ENCODE measurements at places on chromosomes 6 and 20.

- no peak for DNase-seq
Measured at GRCh38 chr20:41180599-41181333, 43.4 kb downstream of the PLCG1 start.

DNA sequence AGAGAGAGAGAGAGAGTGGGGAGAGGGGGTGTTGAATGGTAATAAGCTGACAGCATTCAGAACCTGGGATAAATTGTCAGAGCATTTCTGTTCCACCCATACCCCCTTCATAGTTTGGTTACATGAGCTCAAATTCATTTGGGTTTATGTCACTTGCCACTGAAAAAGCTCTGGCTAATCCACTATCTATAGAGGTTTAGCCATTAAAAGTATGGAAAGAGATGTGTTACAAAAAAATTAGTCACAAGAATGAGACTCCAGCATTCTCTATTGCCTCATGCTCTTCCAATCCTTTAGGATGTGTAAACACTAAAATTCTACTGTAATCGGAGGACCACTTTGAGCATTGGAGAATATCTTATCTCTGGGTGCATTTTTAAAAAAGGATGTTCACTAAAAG is 297.6 kb upstream of the TCF21 start:
- DNase-seq = no peak

- DNase-seq = no peak
Measured at GRCh38 chr20:11137688-11138087, 463.9 kb upstream of the JAG1 start.

GRCh38 chr20:10802236-10802635 is 128.4 kb upstream of the JAG1 start:
- no peak for DNase-seq

DNA sequence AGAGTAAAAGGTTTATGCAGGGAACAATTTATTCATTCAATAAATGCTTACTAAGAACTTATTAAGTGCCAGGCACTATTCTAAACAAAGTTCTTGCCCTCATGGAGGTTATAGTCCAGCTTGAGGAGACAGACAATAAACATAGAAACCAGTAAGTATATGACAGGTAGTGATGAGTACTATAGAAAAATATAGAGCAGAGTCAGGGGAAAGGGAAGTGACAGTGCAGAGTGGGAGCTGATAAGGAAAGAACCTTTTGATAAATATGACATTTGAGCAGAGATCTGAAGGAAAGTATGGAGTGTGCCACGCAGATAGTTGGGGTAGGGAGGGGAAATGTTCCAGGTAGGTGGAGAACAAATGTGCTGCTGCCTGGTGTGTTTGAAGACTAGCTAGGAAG is 12.1 kb downstream of the ACSS2 start:
- no peak for DNase-seq

- no peak for DNase-seq
Measured at GRCh38 chr20:50198716-50199115, 8.1 kb downstream of the CEBPB start.

- no peak for DNase-seq
Measured at GRCh38 chr6:43911354-43912115, 141.5 kb downstream of the VEGFA start.

GRCh38 chr20:1108437-1108920 is 9.9 kb upstream of the PSMF1 start:
- peak; percentile 58 for DNase-seq

GRCh38 chr20:60078351-60079250 is 120.4 kb downstream of the CDH26 start:
- DNase-seq = peak; percentile 84

GRCh38 chr6:118897386-118897785 is 3.4 kb downstream of the ASF1A start:
- DNase-seq = no peak

- DNase-seq = no peak
Measured at GRCh38 chr20:24871480-24872213, 77.4 kb upstream of the CST7 start.

GRCh38 chr6:125995972-125996580 is 9.7 kb downstream of the TRMT11 start:
- peak; percentile 80 for DNase-seq

GRCh38 chr20:6956574-6956973 is 189.1 kb downstream of the BMP2 start:
- DNase-seq = peak; percentile 27

- DNase-seq = no peak
Measured at GRCh38 chr6:3825331-3825831, 23.8 kb upstream of the FAM50B start.

DNA sequence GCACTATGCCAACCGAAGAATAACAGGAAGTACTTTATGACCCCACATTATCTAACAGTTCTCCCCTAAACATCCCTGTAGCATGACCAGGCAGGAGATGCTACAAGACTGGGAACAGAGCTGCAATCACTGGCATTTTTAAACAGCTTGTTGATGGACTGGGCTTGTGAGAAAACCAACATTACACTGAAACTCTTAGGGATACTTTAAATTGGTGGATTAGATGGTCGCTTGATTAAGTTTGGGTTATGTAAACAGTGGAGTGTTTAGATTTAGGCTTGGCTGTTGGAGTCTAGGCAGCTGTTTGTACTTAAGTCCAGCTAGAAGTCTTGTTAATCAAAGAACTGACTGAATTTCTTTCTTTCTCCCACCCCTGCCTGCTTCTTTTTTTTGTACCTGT is 234.1 kb upstream of the BMP2 start:
- DNase-seq = peak; percentile 19

GRCh38 chr6:166910601-166911000 is 45.7 kb downstream of the RNASET2 start:
- DNase-seq = no peak

DNA sequence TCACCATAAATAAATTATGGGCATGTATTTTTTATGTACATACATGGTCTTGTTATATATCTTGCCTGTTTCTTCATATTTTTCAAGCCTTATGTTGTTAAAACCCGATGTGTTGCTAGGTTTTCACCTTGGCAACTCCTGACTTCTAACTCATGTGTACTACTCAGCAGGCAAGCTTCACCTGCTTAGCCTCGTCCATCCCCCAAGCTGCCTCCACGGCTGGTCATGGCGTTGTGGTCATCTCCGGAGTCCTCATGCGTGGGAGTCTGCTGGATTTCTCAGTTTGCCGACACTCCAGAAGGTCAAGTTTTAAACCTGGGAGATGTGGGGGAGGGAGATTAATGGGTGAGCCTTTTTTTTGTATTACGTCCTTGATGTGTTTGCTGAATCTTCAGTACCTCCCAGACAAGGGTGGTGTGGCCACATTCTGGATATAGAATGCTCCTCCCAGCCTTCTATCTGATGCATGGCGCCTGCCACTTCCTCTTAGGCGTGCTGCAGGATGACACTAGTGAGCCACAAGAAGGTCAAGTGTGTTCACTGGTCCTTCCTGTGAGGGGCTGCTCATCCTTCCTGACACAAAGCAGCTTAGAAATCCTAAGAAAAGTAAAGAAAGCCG is 26.6 kb upstream of the EDN3 start:
- peak; percentile 88 for DNase-seq

- DNase-seq = no peak
Measured at GRCh38 chr6:169249057-169249456, 4.6 kb downstream of the THBS2 start.
